Cortex of kidney (tissue), 1 donor: ENCODE measurements at places on chromosomes 4 and X.

- DNase-seq, result no peak
Observed at GRCh38 chrX:1529328-1529727, 7.7 kb downstream of the P2RY8 start.

DNA sequence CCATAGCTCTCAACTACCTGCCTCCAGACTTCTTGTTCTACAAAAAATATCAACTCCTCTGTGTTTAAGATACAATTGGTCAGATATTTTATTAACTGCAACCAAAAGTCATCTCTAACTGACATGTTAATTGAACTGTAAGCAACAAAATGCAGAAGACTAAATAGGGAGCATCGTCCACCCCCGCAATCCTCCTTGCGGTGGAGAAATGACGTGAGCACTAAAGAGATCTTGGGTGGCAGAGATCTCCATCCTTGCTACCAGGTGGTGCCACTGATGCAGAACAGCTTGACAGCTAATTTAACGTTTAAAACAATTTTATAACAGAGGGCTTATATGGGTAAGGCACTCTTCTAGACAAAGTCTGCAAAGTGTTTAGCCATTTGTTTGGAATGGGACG lies 164.4 kb upstream of the FTHL17 start:
- no peak for DNase-seq

DNA sequence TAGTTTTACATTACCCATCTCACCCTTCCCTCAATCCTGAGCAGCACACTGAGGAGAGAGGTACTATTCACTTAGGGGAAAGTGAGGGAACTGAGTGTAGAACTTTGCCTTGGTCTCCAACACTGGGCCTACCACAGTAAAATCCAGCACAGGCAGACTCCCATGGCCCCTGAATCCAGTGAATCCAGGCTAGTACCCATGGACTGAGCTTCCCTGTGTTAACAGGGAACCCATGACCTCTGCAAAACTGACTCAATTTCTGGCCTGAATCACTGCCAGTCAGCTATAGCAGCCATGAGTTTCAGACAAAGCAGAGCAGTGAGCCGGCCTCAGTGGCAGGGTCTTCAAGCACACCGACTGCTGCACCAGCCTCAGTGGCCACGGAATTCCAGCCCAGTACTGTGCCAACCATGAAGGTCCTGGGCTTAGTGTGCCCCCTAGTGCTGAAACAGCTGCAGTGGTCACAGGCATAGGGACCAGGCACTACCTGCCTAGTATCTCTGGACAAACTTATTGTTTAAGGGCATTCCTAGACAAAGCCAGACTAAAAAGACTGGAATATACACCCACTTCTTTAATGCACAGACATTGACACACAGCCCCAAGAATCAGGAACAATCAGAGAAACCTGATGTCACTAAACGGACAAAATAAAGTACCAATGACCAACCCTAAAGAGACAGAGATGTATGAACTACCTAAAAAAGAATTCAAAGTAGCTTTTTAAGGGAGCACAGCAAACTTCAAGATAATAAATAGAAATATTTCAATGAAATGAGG lies 127.4 kb upstream of the RPL34 start:
- DNase-seq, result no peak

GRCh38 chr4:602559-602942 lies 22.8 kb upstream of the PDE6B start:
- DNase-seq, result no peak

DNA sequence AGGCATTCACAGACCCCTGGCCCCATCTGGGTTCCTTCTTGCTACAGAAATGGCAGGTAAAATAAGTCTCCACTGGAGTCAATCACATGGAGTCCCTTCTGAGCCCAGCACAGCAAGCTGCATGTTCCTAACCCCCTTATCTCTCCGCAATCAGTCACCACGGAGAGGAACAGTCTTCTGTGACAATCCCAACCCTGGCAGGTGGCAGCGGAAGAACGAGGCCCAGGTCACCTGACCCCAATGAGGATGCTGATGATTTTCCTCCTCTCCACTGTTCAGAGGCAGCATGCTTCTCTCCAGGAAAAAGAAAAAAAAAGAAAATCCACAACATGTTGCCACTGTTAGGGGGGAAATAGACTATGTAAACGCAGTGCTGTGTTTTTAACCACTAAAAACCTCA lies 50.1 kb downstream of the TSPAN5 start:
- no peak for DNase-seq

- DNase-seq, result no peak
Observed at GRCh38 chrX:14344172-14344940, 185.0 kb upstream of the GLRA2 start.

GRCh38 chr4:144402999-144403398 lies 243.0 kb upstream of the HHIP start:
- no peak for DNase-seq

- no peak for DNase-seq
Observed at GRCh38 chrX:135324463-135324862, 15.2 kb downstream of the ETDC start.

DNA sequence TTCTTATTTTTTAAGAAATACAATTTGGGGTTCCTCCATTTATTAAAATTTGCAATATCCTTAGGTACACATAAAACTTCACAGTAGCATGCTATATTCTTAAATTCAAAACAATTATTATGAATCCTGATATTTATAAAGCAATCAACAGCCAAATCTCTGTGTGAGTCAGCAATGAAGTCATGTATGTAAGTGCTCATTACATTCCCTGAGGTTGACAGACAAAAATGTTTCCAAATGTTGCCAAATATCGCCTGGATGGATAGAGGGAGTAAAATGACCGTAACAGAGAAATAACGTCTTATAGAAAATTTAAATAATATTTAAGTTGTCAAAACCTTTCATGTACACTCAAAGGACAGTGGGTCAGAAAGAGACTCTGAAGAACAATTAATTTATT lies 220.0 kb downstream of the PCDH18 start:
- no peak for DNase-seq

GRCh38 chr4:35966566-35966965 lies 277.7 kb downstream of the ARAP2 start:
- DNase-seq, result no peak

- no peak for DNase-seq
Observed at GRCh38 chr4:24753519-24753918, 41.9 kb upstream of the SOD3 start.

- no peak for DNase-seq
Observed at GRCh38 chrX:39843318-39843717, 254.4 kb downstream of the BCOR start.

DNA sequence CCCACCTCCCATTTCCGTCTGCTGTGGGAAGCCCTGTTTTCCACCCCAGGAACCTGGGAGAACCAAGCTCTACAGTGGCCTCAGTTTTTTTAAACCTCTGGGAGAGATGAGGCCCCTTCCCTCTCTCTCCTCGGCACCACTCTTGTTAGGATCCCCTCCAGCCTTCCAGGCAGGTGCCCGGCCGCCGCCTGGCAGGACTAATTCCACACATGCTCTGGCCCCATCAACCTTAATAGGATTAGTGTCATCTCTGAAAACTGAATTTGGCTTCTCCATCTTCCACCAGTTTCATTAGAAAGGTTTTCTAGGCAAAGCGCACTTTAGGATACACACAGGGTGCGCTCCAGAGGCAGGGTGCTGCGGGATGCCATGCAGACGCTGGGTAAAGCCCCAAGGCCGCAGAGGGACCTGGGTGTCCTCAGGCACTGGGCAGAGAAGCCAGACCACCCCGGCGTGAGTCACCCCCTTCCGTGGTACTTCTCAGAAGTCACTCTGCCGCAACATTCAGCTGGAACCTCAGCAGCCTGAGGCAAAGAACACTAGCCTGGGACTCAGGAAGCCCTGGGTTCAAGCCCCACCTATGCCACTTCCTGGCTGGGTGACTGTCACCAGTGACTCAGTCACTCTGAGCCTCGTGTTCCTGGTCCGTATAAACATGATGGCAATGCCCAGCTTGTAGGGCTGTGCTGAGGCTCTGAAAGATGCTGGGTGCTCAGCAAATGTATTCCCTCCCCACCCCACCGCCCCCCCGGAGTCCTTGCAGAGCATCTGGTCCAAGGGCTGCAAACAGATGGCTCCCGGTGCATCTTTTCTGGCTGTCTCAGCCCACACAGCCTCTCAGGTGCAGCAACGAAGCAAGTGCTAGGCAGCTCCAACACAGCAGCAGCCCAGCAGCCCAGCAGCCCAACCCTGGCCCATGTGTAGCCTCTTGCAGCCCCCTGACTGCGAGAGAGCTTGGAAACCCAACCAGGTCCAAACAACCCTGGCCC lies 29.1 kb downstream of the PPP2R2C start:
- no peak for DNase-seq

DNA sequence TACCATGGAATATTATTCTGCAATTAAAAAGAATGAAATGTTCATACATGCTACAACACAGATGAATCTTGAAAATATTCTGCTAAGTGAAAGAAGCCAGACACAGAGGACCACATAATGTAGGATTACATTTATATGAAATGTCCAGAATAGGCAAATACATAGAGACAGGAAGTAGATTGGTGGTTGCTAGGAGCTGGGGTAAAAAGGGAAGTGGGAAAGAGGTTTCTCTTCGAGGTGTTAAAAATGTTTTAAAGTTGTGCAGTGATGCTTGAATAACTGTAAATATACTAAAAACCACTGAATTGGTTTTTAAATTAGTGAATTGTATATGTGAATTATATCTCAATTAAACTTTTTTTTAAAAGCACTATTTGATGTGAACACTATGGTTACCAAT lies 3.6 kb upstream of the NXT2 start:
- DNase-seq, result no peak

DNA sequence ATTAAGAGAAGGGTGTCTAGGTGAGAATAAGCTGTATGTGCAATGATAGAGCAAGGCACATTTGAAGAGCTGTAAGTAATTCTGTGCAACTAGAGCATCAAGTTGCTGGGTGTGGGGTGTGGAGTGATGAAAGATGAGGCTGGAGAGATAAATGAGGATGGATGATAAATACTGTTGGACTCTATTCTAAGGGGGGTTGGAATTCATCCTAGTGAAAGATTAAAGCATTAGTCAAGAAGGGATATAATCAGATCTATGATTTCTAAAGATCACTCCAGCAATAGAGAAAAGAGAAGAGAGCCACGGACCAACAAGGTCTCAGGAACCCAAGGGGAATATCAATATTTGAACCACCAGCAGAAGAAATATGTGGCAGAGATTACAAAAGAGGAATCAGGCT lies 415.0 kb upstream of the RPS6KA3 start:
- no peak for DNase-seq

DNA sequence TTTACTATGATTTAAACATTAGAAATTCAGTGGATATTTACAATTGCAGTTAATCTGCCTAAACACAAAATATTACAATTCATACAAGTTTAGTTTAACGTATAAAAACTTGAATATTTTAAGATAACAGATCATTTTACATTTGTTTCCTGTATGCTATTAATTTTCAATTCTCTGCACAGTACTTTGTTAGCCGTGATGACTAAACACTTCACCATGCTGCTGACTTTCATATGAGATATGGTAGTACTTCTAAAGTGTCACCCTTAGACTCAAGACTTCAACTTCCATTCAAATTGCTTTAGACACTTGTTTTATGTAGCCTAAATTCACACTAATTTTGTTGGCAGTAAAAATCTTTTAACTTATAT lies 1646.4 kb upstream of the ADGRL3 start:
- DNase-seq, result no peak

GRCh38 chr4:6468376-6468775 lies 4.0 kb downstream of the PPP2R2C start:
- no peak for DNase-seq

DNA sequence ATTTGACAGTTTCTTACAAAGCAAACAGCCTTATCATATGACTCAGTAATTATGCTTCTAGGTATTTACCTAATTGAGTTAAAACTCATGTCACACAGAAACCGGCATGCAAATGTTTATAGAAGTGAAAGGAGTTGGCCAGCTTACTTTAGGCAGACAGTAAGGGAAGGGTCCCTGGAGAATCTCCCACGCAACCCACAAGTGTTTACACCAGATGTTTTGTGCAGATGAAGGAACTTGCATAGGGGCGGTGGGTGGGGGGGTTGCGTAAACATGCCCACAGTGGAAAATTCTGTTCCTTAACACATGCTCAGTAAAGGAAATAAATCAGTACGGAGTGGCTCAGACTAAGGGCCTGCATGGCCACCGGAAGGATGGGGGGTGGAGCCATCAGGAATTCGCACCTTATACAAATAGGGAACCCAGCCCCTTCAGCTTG lies 330.5 kb upstream of the AADAT start:
- no peak for DNase-seq

- DNase-seq, result no peak
Observed at GRCh38 chr4:26204911-26205370, 115.9 kb upstream of the RBPJ start.

GRCh38 chrX:111355523-111356115 lies 56.4 kb downstream of the DCX start:
- no peak for DNase-seq

DNA sequence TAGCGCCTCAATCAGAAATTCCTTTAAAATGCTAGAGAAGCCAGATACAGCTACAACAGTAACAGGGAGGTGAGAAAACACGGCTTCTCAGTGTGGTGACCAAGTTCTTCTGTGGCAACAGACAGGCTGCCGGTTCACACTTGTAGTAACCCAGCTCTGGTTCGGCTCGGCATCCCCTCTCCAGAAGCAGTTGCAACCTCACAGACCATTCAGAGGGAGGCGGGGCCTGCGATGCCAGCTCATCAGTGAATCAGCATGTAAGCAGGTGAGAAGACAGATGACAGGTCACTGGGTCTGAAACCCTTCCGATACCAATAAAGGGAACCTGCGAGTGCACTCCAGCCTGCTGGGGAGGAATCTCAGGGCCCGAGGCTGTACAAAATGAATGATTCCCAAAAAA lies 251.0 kb downstream of the KCNIP4 start:
- no peak for DNase-seq

DNA sequence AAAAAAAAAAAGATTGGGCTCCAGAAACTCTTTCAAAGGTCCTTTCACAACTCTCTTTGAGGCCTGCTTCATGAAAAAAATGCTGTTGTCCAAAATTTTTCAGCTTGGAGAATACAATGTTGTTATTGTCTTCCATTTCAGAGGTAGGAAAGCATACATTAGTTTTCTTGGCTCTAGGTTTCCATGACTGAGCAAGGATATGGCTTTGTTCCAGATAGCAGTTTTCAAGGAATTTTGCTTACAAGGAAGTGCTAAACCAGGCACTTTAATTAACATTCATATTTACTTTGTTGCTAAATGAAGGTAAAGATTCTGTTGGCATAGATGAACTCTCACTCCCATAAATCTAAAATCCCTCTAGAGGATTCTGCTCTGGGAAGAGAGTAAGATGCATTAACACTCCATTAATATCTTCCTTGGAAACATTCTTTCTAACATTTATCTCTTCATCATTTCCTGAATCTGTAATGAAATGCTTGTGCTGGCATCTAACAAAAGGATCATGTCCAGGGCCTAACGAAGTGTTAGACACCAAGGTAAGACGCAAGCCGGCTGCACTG lies 118.4 kb downstream of the COL25A1 start:
- DNase-seq, result no peak

- no peak for DNase-seq
Observed at GRCh38 chr4:38344929-38345328, 319.1 kb upstream of the KLF3 start.

GRCh38 chrX:107708762-107709161 lies 66.8 kb downstream of the TSC22D3 start:
- no peak for DNase-seq

DNA sequence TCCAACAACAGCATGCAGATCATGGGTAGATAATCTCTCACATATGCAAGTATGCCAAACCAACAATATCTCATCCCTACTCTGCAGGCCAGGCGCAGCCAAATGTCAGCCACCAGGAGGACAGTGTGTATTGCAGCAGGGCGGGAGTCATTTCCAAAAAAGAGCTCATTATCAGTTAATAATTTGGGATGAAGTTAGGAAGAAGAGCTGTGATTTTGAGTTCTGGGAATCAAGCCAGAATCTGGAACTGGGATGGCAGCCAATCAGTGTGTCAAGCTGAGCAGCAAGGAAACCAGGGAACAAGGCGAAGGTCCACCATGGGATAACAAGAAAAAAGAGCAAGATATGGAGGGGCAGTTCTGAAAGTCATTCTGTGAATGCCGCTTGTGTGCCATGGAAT lies 88.2 kb upstream of the CAMK2D start:
- no peak for DNase-seq
